ENCODE measurements at places on chromosomes 4 and X.

DNA sequence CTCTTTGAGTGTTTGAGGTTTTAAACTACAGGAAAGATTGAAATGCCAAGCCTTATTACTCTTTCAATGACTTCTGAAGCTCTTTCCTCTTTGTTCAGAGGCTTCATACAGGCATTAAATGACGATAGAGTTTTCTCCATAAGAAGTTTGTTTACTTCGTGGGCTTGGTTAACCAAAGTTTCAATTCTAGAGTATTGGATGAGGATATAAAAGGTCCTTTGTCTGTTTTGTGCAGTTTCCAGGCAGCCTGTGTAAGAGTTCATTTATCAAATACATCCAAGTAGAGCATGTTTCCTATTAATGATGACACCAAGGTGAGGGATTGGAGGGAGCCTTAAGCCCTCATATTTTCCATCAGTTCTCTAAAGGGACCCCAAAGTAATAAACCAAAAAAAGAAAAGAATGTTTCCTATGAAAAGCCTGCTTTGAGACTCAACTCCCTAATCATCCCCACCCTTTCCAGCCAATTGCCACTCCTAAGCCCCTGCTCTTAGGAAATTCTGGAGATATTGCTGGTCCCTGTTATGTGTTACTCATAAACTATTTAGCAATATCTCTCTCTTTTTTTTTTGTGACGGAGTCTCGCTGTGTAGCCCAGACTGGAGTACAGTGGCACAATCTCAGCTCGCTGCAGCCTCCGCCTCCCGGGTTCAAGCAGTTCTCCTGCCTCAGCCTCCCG, 106.2 kb upstream of the IL13RA1 start:
- DNase-seq, result no peak

DNA sequence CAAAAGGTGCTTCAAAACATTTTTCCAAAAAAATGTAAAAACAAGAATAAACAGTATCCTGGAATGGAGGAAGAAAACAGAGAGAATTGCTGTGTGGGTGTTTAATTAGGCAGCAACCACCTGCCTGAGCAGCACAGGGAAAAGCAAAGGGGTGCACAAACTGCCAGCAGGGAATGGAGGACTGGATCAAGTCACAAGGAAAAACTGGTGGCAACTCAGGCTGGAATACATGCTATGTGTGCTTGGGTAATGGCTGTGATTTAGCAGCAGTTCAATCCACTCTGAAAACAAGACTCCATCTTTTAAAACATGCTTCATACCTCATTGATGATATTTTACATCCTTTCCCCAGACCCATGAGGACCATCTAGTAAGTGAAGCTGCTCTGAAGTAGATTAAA, 179.5 kb downstream of the HS6ST2 start:
- no peak for DNase-seq

DNA sequence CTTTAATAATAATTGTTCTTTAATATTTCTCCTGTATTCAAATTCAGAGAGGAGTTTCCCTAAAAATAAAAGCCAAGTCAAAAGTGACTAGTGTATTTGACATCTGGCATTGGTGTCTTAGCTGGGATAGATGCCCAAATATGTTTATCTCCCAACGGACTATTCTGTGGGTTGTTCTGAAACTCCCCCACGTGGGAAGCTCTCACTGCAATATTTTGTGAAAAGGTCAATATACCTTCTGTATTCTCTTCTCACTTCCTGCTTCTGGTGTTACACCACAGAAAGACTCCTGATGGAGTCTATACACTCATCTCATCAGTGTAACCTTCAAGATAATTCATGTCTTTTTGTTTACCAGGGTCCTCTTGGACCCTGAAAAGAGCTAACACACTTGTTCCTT, 2052.8 kb upstream of the TENM3 start:
- DNase-seq, result no peak

DNA sequence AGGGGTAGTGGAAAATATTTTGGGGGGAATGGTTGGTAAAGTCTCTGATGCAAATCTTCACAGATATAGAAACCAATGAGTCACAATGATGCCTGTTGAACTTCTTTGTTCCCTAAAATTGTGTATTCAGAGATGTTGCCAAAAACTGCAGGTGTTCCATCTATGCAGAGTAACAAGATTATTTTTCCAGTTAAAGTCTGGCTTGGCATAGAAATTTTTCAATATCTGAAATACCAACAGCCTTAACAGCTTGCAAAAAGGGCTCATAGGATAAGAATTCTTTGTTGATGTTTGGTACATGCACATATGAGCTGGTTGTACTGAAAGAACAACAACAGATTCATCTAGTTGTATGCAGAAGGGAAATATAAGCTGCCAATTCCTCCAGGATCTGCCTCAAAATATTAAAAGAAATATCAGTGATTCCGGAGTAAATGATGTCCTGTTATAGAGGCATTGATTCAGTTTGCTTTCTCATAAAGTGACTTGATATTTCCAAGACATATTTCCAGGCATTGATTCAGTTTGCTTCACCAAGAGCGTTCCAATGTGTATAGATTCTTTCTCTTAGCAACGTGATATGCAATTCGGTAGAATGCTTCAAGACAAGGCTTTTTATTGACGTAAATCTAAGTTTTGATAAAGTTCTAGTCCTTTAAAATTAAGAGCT, 564.4 kb downstream of the TMA16 start:
- DNase-seq, result no peak

DNA sequence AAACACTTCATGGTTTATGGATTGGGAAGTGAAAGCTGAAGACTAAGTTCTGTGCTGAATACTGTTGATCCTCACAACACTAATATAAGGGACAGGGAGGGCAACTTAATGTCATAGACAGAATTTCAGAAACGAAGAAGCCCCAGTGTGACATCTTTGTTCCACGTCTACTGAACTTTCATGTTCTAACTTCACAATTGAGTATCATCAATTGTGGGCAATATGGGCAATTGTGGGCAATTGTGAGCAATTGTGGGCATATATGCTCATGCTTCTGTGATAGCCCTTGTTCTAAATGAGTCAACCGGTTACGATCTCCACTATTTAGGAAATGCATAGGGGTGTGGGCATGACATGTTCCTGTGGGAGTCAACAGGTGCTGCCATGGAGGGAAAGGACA, 33.7 kb downstream of the CYBB start:
- no peak for DNase-seq

DNA sequence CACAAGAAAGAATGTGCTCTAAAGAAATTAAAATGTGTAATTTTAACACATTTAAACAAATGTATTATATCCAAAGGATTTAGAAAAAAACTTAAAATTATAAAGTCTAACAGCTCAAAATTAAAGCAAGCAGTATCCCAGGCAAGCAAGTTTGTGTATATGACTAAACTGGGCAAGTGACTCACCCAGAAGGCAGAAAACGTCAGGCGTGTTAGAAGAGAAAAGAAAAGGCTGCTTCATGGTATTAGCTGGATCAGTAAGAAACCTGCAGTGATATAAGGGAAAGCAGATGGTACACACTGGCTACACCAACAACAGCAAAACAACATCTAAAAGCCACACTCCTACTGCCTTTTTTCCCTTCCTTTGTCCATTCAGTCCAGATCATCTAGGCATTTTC, 250.6 kb upstream of the NDST3 start:
- DNase-seq, result no peak

- DNase-seq, result no peak
Measured at GRCh38 chr4:31702326-31702725, 982.2 kb downstream of the PCDH7 start.

DNA sequence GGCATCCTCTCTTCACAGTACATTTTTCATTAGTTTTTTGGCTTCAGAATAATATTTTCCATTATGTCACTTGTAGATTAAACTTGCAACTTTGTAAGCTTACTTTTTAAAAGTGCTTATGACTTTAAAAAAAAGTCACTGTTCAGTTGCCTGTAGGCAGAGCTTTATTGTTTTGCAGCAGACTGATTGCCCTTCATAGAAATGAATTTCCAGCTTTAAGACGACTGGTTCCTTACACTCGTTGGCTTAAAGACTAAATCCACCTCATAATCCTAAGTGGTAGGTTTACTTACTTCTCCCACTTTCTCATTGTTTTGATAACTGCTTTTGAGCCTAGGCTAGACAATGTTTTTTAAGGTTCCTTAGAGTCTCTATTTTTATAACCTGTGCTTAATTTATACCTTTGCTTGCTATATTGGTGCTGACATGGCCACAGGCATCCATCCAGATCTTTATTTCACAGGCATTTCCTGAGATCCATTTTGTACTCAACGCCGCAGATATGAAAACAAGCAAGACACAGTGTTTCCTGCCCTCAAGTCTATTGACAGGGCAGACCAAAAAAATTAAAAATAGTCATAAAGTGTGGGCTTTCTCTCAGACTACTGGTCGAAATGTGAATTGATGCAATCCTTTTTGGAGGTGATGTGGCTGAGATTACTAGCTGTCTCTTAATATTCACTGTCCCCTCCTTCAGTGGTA, 12.6 kb upstream of the IL13RA2 start:
- no peak for DNase-seq

- DNase-seq, result no peak
Measured at GRCh38 chrX:42176789-42177188, 253.4 kb upstream of the CASK start.

DNA sequence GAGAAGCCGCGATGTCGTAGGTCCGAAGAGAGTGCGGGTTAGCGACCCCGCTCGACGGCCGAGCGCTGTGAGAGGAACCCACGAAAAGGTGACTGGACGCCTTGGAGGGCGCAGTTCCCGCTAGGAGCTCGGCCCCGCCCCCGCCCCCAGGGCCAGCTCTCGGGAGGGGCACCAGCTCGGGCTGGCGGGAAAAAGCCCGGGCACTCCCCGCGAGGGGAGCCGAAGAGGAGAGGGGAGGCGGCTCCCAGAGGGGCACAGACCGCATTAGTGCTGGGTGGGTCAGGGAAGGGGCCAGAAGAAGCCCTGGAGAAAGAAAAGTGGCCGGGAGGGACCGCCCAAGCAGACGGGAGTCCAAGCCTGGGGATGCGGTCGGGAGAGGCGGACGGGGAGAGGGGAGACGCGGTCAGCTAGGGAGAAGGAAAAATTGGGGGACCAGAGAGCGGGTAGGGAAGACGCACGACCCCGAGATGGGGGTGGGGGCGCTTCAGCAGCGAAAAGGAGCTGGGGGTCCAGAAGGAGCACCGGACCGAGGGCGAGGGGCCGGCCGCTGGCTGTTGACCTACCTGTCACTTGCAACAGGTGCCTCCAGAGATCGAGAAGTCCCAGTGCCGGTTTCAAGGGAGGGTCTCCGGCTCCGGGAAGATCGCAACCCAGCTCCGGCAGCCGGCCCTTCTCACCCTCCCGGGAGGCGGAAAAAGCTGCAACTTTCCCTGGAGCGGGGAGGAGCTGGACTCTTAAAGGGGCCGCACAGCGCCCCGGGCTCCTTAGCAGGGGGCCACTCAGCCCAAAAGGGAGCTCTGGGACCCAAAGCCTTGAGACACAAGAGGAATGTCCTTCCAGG, at the start of gene SYTL4:
Gene SYTL4, minus strand, starts transcription at position 681 of the 841 bp plus-strand sequence. CDS start 30,084 bp downstream, outside the sequence.
- no peak for DNase-seq

GRCh38 chr4:12852338-12853307, 631.5 kb downstream of the RAB28 start:
- DNase-seq, result no peak

DNA sequence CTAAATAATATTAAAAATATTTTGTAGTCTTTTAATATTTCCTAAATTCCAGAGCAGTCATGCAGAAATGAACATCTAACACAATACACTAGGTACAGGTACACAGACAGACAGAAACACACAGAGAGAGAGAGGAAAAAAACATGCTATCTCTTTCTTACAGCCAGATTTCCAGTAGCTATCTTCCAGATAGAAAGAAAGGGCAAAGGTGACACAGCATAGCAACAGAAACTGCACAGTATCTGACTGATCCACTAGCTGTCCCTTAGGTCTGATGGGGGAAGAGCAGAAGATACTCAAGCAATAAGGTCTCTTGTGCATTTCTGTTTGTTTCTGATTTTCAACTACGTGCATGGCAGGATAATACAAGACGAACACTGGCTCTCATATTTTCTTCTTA, 7.8 kb downstream of the FBXW7 start:
- no peak for DNase-seq

GRCh38 chr4:185054886-185055285, 36.6 kb downstream of the HELT start:
- DNase-seq, result no peak

DNA sequence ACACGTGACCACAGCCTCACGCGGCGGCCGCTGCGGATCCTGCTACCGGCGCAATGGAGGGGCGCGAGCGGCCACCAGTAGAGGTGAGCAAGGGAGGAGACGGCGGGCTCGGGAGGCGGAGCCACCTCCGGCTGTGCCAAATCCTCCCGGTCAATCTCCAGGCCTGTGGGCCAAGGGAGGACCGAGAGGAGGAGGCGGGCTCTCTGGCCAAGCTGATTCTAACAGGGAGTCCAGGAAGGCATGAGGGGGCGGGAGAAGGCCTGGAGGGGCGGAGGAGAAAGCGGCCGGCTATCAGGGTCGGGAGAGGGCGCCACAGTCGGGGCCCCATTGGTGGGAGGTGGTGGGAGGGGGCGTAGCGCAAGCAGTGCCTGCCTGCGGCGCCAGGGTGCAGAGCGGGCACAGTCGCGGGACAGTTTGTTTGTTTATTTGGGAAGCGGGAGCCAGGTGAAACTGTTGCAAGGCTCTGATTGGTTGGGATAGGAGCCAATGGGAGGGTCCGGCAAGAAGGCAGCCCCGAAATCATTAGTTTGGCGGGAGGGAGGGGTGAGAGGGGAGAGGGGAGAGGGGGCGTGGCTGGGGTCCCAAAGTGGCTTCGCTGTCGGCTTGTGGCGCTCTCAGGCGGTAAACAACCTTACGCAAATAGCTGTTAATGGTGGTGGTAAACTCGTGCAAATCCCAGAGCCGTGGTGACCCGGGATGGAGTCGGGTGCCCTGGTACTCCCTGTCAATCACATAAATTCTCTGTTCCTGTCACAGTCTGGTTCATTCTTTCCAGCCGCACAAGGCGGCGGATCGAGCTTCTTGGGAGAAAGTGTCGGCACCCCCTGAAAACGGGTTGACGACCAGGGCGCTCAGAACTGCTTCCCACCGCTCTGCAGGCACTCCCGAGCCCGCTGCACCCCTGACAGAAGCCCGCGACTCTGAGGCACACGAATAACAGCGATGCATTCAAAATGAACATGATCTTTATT, at the start of gene IRS4:
Gene IRS4, minus strand, starts transcription at position 55 of the 971 bp plus-strand sequence.
- DNase-seq, result no peak

DNA sequence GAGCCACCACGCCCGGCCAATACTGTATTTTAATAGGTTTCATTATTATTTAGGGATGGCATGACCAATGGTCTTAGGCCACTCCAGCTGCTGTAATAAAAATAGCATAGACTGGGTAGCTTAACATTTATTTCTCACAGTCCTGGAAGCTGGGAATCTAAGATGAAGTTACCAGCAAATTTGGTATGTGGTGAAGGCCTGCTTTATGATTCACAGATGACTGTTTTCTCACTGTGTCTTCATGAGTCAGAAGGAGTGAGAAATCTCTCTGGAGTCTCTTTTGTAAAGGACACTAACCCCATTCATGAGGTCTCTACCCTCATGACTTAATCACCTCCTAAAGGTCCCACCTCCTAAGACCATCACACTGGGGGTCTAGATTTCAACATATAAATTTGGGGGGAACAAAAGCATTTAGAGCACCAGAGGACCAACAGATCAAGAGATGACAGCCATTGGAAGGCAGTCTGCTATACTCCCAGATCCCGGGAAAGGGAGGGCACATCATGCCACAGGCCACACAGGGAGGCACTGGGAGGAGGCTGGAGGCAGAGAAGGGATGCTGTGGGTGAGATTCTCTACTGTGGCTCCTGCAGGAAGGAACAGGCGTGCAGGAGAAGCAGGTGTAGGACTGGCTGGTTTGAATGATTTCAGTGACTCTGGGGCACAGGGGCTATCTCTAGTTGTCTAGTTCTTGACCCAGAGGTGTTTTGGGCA, 335.8 kb upstream of the SFRP2 start:
- DNase-seq, result no peak

GRCh38 chrX:13412208-13412600, 92.4 kb upstream of the ATXN3L start:
- no peak for DNase-seq

- peak; percentile 50 for DNase-seq
Measured at GRCh38 chr4:25862411-25863346, at the start of gene SEL1L3. Gene SEL1L3 (minus strand): TSS chr4:25862988. CDS start chr4:25862836, 152 bp downstream.

Data from T-helper 9 cell (primary cell).